Activated naive CD8-positive, alpha-beta T cell treated with anti-CD3 and anti-CD28 coated beads for 36 hours (primary cell): ENCODE measurements at places on chromosomes 7 and 10.

GRCh38 chr7:36723951-36724664 lies at the start of gene AOAH:
AOAH (minus strand) TSS chr7:36724494; CDS start chr7:36724148, 346 bp downstream.
- DNase-seq: peak; percentile 76

DNA sequence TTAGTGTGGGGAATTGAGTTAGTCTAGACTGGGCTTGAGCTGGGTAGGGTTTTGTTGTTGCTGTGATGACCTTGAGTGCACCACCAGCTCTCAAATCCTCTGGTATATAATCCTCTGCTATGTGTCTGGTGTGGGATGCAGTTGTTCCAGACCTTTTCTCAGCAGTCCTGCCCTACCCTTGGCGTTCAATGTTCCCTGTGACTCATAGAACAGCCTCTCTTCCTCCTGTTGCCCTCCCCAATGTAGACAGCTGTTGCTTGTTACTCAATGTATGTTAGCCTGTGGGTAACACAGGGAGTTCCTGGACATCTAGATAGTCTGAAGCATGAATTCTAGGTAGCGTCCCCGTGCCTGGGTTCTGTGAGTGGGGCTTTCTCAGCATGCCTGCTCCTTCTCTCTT lies 19.8 kb downstream of the ACBD7 start:
- no peak for DNase-seq

GRCh38 chr10:72173619-72174296 lies 42.1 kb upstream of the ANAPC16 start:
- no peak for DNase-seq

GRCh38 chr10:22420787-22421517 lies 75.7 kb downstream of the SPAG6 start:
- DNase-seq: no peak

GRCh38 chr7:55325371-55325792 lies 39.8 kb upstream of the LANCL2 start:
- no peak for DNase-seq
